CD4-positive, alpha-beta T cell treated with Interleukin-6 for 4 hours (primary cell): ENCODE measurements at places on chromosomes 1 and 21.
A peak's percentile ranks its signal among the peaks of the same experiment; 100 is the strongest.

- DNase-seq: no peak
These were observed 3.0 kb upstream of the BATF3 start for GRCh38 chr1:212702672-212703071.

DNA sequence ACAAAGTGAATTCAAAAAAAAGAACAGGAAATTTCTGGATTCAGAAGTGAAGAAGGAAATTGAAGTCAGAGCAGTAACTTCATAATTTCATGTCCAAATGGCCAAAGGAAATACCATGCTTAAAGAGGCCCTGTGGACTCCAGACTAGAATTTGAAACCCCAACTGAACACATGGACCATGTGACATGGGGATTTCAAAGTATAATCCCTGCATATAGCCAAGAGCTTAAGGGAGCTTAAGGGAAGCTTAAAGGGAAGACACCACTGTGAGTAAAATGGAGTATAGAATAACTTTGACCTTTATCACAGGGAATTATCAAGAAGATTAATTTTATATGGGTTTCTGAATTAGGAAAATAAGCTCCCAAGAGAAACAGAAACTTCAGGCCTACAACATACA lies 241.8 kb upstream of the POGK start:
- no peak for DNase-seq

- no peak for DNase-seq
These were observed 205.2 kb downstream of the GRIK3 start for GRCh38 chr1:36829066-36829465.

DNA sequence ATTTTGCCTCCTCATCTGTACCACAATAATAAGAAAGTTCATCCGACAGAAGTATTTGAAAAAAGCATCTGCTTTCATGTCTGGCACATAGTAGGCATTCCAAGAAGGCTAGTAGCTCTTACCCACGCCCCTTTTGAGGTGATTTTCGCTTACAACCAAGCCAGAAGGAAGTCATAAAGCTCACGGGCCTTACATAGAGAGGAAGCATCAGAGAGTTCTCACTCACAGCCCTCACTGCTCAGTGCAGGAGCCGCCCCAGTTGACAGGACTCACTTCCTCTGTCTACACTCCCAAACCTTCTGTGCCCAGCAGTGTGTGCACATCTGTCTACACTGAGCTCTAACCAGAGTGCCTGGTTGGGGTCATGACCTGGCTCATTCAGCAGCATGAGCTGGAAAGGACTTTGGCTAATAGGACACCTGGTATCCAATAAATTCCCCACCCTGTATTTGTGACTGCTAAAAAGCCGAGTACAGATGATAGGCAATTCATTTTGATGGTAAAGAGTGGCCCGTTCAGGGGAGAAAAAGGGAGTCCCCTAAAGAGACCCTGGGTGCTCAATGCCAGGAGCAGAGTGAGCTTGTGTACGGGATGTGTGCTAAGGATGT lies 36.8 kb upstream of the DUSP10 start:
- DNase-seq: peak; percentile 56

GRCh38 chr1:217542136-217542777 lies 88.6 kb downstream of the GPATCH2 start:
- DNase-seq: no peak

- no peak for DNase-seq
These were observed 488.4 kb downstream of the DISC1 start for GRCh38 chr1:232114985-232115384.

GRCh38 chr1:50605186-50605875 lies 182.1 kb upstream of the DMRTA2 start:
- no peak for DNase-seq

- DNase-seq: no peak
These were observed 43.0 kb downstream of the JAK1 start for GRCh38 chr1:64923294-64923718.
